Uterine smooth muscle cell (primary cell): ENCODE measurements at places on chromosomes 4 and X. TPM values are rescaled to one million over a fixed set of nuclear protein-coding genes. Genes with fewer than 3 reads are reported as not detected.

TMEM255A gene
- not detected in 2 replicates for total RNA-seq

TLR6 gene
- total RNA-seq: 3.0 and 4.4 TPM in 2 replicates

XAGE1A gene
- total RNA-seq: not detected in 2 replicates

ZRSR2 gene
- 6.1 and 9.0 TPM in 2 replicates for total RNA-seq

CYSLTR1 gene
- total RNA-seq: 0.11 TPM in 1 of 2 replicates, not detected in the other

FNIP2 gene
- total RNA-seq: 26.6 and 39.4 TPM in 2 replicates

ZNF674 gene
- 2.7 and 5.7 TPM in 2 replicates for total RNA-seq

PPP4R3C gene
- not detected in 2 replicates for total RNA-seq

PAGE1 gene
- total RNA-seq: not detected in 2 replicates

WNK3 gene
- 0.44 and 0.87 TPM in 2 replicates for total RNA-seq

PNMA3 gene
- 0.11 and 0.12 TPM in 2 replicates for total RNA-seq

UCP1 gene
- not detected in 2 replicates for total RNA-seq
